ENCODE measurements at places on chromosomes 1 and 21.

DNA sequence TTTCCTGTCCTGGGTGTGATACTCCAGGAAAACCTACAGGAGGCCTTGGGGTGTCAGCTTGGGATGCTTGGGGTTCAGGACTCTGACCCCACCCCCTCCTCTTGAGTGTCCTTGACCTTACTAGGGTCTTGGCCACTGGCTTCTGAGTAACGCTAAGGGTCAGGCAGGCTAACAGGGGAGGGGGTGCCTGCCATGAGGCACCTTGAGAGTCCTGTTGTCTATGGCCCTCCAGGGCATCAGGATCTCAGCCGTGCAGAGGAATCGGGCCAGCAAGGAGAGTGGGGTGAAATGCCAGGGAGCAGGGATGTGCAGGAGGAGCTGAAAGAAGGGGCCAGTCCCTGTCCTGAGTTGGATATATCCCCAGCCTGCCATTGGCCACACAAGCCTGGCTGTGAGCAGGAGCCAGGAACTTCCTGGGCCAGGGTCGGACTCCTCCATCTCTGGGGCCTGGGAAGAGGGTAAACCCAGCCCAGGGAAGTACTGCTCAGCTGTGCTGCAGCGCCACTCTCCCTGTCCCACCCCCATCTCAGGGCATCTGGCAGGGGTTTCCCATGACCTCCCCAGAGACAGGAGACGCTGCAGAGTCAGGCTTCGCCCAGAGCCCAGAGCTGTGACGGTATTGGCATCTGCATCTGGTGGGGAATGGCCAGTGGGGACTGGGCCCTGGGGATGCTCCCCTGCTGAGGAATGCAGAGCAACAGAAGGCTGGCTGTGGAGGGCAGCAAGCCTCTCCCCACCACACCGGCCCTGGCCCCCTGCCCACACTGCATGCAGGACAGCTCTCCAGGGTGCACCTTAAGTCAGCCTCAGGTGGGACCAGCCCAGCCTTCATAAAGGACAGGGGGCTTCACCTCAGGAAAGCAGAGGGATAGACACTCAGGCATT is 6.3 kb downstream of the KIF21B start:
- DNase-seq, result no peak

GRCh38 chr21:39601187-39601928 is 11.4 kb upstream of the B3GALT5 start:
- no peak for DNase-seq

DNA sequence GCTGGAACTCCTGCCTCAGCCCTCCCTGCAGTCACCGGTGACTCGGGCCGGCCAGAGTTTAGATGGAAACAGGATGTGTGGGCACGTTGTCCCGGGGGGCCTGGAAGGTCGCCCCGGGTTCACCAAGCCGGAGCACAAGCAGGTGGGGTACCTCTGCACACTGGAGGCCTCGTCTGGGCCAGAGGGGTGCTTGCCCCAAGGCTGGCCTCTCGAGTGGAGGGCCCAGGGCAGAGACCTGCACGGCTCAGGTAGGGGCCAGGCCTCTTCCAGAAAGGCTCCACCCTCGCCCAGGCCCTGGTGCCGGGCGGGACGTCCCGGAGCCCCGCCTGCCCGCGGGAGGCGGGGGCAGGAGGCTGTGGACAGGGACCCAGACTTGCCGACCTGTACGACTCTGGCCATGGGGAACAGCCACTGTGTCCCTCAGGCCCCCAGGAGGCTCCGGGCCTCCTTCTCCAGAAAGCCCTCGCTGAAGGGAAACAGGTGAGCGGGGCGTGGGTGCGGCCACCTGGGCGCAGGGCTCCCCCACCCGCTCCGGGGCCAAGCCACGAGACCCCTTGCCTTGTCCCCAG is at the start of gene PLEKHN1:
Gene PLEKHN1, plus strand, starts transcription at position 348 of the 569 bp plus-strand sequence. Its CDS starts 50 bp downstream, at position 398.
- DNase-seq, result no peak

DNA sequence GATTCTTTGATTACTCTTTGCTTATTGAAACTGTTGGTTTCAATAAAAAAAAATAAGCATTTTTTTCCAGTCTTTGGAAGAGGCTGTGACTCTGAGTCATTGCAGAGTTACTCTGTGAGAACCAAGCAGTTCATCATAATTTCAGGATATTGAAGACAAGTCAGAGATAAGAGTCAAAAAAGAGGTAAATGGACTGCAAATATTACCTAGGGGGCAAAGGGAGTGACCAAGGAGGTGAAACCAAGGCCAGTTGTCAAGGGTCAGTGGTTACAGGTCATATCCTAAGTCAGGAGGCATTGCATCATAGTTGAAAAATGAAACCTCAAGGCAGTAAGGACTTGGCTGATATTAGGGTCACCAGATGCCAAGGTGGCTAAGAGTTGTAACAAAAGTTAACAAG is 597.1 kb upstream of the USP24 start:
- DNase-seq, result no peak

DNA sequence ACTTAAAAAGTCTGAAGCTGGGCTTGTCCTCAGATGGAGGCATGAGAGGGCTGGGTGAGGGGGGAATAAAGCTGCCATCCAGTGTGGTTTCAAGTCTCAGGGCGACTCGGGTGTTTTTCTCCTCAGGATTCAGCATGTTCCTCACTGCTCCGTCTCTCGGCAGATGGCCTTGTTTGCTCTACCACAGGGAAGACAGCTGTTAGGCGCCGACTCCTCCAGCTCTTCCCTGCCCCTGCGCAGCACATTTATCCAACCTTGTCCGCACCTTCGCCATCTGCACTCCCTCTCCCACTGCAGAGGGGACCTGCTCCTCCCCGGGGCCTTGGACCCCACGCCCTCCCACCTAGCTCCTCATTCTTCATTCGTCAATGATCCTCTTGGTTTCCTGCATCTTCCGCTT is 16.6 kb upstream of the S100A11 start:
- no peak for DNase-seq

DNA sequence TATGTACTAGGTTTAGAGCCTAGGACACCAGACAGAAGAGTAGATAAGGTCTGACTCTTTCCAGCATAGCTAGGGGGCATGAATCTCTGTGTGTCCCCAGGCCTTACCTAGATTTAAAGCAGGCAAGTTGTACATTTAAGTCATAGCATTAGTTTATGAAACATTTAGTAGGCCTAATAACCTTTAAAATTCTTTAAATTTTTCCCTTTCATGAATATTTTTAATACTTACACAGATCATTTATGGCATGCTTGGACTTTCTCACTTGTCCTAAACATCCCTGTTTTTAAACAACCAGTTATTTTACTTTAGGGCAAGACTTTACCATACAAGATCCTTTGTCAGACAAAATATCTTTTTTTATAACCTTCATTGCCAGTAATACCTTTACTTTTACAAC is 258.4 kb upstream of the ZRANB2 start:
- no peak for DNase-seq

- no peak for DNase-seq
Observed at GRCh38 chr1:28290851-28291250, 31.5 kb downstream of the SESN2 start.

GRCh38 chr1:192808518-192809306 is at the start of gene RGS2:
RGS2 (plus strand) TSS chr1:192809039; CDS start chr1:192809072, 33 bp downstream.
- peak; percentile 66 for DNase-seq

- no peak for DNase-seq
Observed at GRCh38 chr1:12290828-12291227, 61.0 kb downstream of the VPS13D start.

DNA sequence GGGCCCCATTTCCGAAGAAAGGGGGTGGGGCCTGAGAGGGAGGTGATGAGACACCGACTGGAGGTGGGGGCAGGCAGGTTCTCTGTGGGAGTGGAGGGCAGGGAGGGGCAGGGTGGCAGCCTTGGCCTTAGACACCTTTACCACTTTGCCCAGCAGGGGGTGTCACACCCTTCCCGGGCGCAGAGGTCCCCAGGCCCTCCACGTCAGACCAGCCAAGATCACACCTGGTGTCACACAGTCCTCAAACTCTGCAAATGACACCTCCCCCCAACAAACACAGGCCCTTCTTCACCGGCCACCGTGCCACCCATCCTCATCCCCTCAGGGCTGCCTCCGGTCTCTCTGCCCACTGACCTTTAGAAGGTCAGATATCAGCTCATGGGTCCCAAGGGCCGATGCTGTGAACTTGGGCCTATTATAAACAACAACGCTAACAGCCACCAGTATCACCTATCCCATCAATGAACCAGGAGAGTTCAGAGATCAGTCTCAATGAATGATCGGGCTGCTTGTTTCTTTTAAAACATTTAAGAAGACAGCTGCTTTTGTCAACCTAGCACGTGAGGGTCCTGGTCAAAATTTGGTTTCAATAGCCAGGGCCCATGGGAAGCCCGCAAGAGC is 103.9 kb downstream of the CASZ1 start:
- DNase-seq, result peak; percentile 47

- no peak for DNase-seq
Observed at GRCh38 chr1:236848274-236848923, 53.3 kb downstream of the MTR start.
